Forelimb muscle (tissue), 1 donor: ENCODE measurements at places on chromosomes 1 and 21. TPM values are rescaled to one million over a fixed set of nuclear protein-coding genes. Genes with fewer than 3 reads are reported as not detected.

The CDCA8 gene
- polyA plus RNA-seq = 7.0 TPM

The RIIAD1 gene
- 0.63 TPM for polyA plus RNA-seq

The CBR3 gene
- 3.2 TPM for polyA plus RNA-seq

The NTRK1 gene
- polyA plus RNA-seq = 0.37 TPM

The C4BPA gene
- polyA plus RNA-seq = 0.47 TPM

DNA sequence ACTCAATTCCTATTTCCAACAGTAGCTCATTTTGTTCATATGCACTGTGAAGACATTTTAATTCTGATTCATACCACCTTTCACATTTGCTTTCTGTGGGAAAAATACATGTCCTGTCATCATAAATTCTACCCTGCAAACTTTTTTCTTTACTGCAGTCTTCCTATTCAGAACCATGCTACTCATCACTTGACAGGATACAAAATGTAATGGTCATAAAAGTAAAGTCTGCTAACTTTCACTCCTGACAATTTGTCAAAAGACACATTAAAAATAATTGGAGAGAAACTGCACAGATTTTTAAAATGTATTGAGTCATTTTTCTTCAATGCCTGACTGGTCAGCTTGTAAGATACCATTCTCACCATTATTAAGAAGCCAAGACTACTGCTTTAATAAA is 1817.1 kb downstream of the BRINP3 start:
- no peak for DNase-seq

DNA sequence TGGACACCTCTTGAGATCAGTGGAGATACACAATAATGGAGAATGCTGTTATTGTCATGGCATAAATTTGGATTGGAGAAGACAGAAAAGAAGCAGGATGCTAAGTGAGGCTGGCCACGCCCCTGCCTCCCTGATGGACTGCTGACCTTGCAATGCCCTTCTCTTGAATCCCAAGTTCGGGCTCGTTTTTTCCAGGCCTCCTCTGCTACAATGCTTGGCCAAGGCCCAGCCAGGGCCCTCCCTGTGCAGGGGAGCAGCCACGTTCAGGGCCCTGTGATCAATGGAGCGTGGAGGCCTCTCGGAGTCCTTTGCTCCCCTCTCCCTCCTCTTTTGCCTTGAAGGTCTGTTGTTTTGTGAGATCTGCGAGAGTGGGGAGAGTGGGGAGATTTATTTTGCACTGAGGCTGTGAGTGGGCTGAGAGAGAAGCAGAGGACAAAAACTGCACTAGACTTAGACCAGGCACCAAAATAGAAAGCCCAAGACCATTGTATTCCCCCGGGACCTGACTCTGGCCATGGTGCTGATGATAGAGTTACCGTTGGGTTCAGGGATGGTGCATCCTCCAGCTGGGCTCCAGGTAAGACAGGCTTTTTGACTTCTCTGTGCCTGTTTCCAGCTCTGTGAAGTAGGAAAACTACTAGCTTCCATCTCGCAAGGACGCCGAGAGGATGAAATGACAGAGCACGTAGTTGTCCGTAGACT is 268.6 kb downstream of the KAZN start:
- no peak for DNase-seq

DNA sequence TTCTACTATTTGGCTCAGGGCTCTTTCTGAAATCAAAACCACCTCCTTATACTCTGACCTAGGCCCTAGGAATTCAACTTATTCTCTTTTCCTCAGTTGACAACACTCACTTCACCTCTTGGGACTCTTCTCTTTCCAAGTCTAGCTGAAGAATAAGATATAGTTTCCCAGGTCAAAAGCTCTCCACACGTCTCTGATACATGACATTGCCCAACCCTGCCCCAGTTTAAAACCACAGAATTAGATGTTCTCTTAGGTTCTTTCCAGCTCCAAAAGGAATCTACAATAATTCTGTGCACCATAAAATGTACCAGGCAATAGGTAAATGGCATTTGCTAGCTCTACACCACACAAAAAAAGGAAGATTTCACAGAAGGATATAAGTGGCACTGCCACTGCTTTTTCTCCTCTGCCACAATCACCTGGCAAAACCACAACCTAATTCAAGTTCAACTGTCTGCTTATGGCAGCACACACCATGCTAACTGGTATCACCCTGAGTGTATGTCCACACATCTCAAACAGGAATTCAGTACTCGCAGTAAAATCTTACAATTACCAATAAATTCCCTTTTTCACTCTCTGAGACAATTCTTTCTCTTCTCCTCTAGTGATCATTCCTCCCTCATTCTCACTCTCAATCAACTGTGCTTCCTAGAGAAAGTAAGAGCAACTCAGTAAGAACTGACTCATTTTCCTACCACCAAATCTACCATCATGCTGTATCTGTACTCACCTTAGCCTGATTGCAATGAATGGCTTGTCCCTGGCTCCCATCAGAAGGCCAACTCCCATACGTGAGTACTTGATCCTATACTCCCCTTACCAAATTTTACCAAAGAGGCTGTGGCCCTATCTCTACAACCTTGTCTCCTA is 27.3 kb downstream of the ZBTB8OS start:
- no peak for DNase-seq

- DNase-seq = no peak
Measured at GRCh38 chr1:173015629-173016028, 35.1 kb downstream of the TNFSF18 start.

DNA sequence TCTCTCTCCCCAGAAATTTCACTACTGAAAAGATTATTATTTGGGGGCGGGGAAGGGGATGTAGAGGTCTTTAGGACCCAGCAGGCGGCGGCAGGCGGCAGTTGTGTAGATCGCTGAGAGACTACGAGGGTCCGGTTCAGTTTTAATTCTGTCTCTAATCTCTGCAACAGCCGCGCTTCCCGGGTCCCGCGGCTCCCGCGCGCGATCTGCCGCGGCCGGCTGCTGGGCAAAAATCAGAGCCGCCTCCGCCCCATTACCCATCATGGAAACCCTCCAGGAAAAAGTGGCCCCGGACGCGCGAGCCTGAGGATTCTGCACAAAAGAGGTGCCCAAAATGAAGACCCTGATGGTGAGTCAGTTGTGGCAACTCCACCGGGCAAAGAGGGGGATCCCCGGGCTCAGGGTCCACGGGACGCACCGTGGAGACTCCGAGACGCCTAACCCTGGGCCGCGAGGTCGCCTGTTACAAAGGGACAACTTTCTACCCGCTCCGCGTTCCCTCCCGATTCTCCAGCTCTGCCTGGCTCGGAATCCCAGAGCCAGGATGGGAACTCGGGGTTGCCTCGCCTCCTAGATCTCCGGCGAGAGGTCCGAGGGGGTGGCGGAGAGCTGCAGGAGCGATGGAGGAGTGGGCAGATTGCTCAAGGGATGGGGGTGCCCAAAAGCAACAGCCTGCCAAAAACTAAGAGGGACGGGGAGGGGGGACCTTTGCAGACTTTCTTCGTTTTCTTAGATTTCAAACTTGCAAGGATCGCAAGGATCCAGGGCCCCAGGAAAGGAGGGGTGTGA is at the start of gene ST6GALNAC5:
TSS of gene ST6GALNAC5 (plus strand) at position 139 of the 789 bp plus-strand sequence.
- DNase-seq = no peak

GRCh38 chr1:200506471-200506870 is 96.6 kb upstream of the ZNF281 start:
- DNase-seq = no peak

- no peak for DNase-seq
Measured at GRCh38 chr21:17802572-17802971, 16.6 kb downstream of the C21orf91 start.

- no peak for DNase-seq
Measured at GRCh38 chr1:62434618-62435001, 2.2 kb upstream of the USP1 start.
